Esophagus muscularis mucosa (tissue), 4 donors: ENCODE measurements at places on chromosomes 1 and 21. TPM values are rescaled to one million over a fixed set of nuclear protein-coding genes. Genes with fewer than 3 reads are reported as not detected.

The FMO4 gene
- total RNA-seq = 1.7 TPM

The AIM2 gene
- 0.50 TPM for total RNA-seq

The SPRR1A gene
- not detected for total RNA-seq

The SMPDL3B gene
- not detected for total RNA-seq

The SPATA45 gene
- not detected for total RNA-seq

The OSCP1 gene
- 10.8 TPM for total RNA-seq

DNA sequence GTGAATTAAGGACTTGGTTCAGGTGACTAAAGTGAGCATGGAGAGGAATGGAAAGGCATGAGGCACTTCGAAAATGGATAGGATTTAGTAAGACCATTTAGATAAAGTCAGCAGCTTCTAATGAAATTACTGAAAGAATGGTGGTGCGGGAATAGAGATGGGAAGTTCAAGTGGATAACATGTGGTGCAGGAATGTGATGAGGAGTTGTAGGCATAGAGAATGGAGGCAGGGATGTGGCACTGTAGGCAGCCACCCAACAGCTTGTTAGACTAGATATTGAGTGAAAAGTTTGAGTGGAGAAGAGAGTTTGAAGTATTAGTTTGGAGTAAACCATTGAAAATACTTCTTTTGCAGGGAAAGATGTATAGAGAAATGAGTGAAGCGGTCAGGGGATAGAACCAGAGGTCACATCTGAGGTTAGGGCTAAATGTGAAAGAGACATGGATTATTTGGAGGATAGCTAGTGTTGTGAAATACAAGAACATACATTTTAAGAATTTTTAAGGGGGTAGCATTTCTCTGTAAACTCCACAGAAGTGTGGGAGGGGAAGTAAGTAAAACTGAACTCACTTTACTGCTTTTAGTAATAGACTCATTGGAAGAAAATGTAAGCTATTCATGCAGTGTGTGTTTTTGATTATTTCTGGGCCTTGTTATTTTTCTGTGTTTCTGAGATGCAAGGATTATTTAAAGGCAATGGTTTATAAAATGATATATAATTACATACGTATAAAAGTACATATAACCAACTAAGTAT lies 46.2 kb downstream of the DYRK1A start:
- no peaks in the 10 kb centered on the region for H3K36me3 ChIP-seq
- peaks cover 98% of the 10 kb centered on the region for H3K4me1 ChIP-seq
- no peak for DNase-seq
- no peaks in the 10 kb centered on the region for H3K27me3 ChIP-seq
- no peak overlapping the region for H3K27ac ChIP-seq

GRCh38 chr21:21897275-21897883 lies 899.2 kb downstream of the NCAM2 start:
- no peak for DNase-seq
- H3K27me3 ChIP-seq = no peaks in the 10 kb centered on the region
- H3K27ac ChIP-seq = no peak overlapping the region
- H3K36me3 ChIP-seq = no peaks in the 10 kb centered on the region
- H3K4me1 ChIP-seq = no peaks in the 10 kb centered on the region

GRCh38 chr1:115084902-115085511 lies 4.3 kb downstream of the TSPAN2 start:
- no peaks in the 10 kb centered on the region for H3K27me3 ChIP-seq
- peaks cover 70% of the 10 kb centered on the region for H3K4me1 ChIP-seq
- no peaks in the 10 kb centered on the region for H3K36me3 ChIP-seq
- H3K27ac ChIP-seq = peak overlapping the region; percentile 89

- no peaks in the 10 kb centered on the region for H3K27me3 ChIP-seq
- DNase-seq = no peak
- no peak overlapping the region for H3K4me3 ChIP-seq
- no peaks in the 10 kb centered on the region for H3K36me3 ChIP-seq
- peak overlapping the region; percentile 58 for H3K27ac ChIP-seq
- peaks cover 89% of the 10 kb centered on the region for H3K4me1 ChIP-seq
Measured at GRCh38 chr1:10217748-10218441, 7.5 kb downstream of the KIF1B start.

DNA sequence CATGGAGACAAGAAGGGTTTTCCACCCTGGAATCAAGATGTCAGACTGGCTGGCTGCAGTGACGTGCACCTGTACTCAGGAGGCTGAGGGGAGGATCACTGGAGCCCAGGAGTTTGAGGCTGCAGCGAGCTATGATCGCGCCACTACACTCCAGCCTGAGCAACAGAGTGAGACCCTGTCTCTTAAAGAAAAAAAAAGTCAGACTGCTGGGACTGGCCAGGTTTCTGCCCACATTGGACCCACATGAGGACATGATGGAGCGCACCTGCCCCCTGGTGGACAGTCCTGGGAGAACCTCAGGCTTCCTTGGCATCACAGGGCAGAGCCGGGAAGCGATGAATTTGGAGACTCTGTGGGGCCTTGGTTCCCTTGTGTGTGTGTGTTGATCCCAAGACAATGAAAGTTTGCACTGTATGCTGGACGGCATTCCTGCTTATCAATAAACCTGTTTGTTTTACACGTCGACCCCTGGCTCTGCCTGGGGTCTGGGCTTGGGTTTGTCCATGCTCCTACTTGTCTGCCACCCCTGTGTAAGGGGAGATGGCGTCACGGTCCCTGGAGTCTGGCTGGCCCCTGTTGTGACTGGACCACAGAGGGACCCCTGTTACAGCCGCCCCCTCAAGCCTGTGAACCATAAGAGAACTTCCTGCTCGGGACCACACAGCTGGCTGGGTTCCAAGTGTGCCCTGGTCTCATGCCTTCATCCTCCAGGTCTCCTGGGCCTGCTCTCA lies 20.9 kb upstream of the VPS13D start:
- peaks cover 16% of the 10 kb centered on the region for H3K4me1 ChIP-seq
- peak; percentile 97 for DNase-seq
- H3K36me3 ChIP-seq = no peaks in the 10 kb centered on the region

DNA sequence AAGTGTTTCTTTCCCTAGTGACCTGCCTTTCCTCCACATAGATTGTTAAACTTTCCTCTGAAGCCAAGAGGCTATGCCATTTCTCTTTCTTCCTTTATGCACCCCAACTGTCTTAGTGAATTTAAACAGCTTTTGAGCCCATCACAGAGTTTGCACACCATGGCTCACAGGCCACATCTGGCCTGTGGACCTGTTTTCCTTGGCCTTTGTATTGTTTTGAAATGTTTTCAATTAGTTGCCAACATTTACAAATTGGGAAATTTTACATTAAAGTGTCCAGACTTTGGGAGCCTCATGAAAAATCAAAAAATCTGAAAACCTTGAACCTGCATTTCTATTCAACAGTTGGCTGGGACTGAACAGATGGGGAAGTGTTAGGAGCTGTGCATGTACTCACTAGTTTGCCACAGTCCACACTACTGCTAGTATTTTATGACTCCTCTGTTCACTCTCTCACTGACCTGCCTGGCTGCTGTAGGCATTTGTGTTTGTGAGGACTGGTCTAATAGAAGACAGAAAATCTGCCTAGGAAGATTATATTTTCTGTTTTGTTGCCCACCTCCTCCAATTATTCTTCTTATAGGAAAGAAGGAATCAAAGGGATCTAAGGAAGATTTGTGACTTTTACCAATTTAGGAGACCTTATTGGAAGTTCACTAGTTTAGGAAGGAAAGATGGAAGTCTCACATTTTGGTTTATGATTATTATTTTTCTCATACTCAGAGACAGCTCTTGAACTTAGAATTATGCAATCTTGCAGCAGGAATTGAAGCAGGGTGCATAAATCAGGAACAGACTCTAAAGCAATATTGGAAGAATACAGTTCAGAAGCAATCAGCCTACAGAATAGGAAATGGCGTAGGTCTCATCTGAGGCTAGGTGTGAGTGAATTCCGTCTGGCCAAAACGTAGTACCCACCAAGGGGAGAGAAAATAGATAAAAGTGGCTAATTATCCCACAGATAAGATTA lies 134.7 kb downstream of the HLX start:
- no peak overlapping the region for H3K27ac ChIP-seq
- H3K4me3 ChIP-seq = no peak overlapping the region
- no peak for DNase-seq
- no peaks in the 10 kb centered on the region for H3K4me1 ChIP-seq
- H3K27me3 ChIP-seq = no peaks in the 10 kb centered on the region
- H3K36me3 ChIP-seq = no peaks in the 10 kb centered on the region

DNA sequence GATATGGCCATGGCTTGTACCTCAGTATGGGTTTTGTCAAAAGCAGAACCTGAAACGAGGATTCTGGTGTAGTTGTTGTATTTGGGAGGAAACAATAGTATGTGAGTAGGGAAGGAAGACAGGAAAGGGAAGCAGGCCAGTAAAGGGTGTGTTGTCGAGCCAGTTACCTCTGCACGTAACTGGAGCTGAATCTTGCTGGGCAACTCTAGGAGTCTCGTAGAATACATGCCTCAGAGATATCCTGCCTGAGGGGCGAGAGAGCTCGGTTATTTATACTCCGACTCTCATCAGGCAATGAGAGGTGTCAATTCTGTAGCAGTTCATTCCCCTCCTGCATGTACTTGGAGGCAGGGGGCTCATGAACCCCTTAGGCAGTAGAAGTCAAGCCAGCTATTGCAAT lies 45.9 kb upstream of the KIF26B start:
- H3K36me3 ChIP-seq = no peaks in the 10 kb centered on the region
- H3K4me1 ChIP-seq = no peaks in the 10 kb centered on the region
- no peak overlapping the region for H3K27ac ChIP-seq

DNA sequence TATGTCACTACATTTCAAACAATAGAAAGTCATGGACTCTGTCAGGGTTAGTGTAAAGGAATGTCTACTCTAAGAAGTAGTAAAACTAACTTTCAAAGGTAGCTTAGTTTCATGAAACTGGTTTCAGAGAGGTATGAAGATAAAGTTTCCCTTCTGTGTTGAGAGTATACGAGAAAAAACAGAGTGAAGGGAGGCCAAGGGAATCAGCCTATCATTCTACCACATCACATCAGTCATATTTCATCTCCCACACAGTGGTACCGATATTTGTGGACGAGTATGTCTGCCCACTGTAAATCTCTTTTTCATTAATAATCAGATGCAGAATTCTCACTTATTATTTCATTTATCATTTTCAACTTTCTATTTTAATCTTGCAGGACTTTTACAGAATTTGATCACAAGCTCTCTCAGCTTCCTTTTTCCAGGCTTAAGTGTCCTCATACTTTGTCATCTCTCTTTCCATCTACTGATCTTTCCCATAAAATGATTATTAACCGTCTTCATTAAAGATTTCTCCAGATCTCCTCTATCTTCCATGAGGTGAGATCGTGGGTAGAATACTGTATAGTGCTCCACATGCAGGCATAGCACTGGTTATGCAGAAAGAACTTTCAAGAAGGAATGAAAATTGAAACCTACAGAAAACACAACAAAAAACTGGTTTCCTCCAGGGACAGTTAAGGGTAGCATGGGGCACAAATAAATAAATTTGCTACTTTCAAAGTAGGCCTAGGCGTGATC lies 11.5 kb upstream of the IFI16 start:
- H3K27me3 ChIP-seq = no peaks in the 10 kb centered on the region
- peak overlapping the region; percentile 60 for H3K4me3 ChIP-seq
- H3K4me1 ChIP-seq = peaks cover 18% of the 10 kb centered on the region
- no peak overlapping the region for H3K27ac ChIP-seq

DNA sequence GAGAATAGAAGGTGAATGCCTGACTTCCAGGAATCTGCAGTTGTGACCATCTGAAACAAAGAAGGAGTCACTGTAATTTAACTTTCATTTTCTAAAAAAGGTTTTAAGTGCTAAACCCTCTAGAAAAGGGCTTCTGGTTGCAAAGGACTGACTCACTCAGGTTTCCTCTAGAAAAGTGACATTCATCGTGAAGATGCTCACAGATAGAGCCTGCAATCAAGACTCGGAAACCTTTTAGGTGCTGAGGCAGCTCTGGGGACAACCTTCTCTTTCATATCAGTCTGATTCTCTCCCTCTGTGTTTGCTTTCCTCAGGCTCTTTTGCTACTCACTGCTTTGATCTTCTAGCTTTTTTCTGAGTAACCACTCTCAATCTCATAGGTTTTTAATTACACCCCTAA lies 8.2 kb downstream of the BCL9 start:
- no peaks in the 10 kb centered on the region for H3K36me3 ChIP-seq
- no peaks in the 10 kb centered on the region for H3K27me3 ChIP-seq

DNA sequence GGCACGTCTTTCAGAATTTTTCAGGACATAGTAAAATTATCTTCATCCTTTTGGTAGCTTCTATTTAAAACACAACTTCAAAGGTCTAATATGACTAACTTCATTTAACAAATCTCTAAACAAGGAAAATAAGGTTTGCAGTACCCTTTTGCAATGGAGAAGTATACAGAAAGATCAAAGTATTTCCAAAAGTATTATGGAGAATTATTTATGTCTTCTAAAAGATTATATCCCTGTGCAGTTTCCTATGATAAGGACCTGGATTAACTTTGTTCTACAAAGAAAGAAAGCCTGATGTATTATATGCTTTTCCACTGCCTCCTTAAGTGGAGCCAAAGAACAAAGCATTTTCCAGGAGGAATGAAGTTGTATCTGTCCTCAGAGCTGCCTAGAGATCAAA lies 353.0 kb upstream of the RUNX1 start:
- H3K27me3 ChIP-seq = no peaks in the 10 kb centered on the region
- H3K4me1 ChIP-seq = no peaks in the 10 kb centered on the region
- H3K36me3 ChIP-seq = no peaks in the 10 kb centered on the region
- H3K27ac ChIP-seq = no peak overlapping the region

GRCh38 chr1:3021801-3022401 lies 634 bp downstream of the ACTRT2 start:
- DNase-seq = no peak
- no peaks in the 10 kb centered on the region for H3K27me3 ChIP-seq
- H3K4me3 ChIP-seq = no peak overlapping the region
- no peak overlapping the region for H3K27ac ChIP-seq
- H3K36me3 ChIP-seq = no peaks in the 10 kb centered on the region

GRCh38 chr1:14441302-14441741 lies 157.2 kb upstream of the KAZN start:
- no peaks in the 10 kb centered on the region for H3K27me3 ChIP-seq
- no peak for DNase-seq
- H3K36me3 ChIP-seq = no peaks in the 10 kb centered on the region
- H3K4me1 ChIP-seq = no peaks in the 10 kb centered on the region
- no peak overlapping the region for H3K4me3 ChIP-seq
- H3K27ac ChIP-seq = no peak overlapping the region

- no peaks in the 10 kb centered on the region for H3K36me3 ChIP-seq
- H3K27me3 ChIP-seq = no peaks in the 10 kb centered on the region
- no peak overlapping the region for H3K4me3 ChIP-seq
- H3K27ac ChIP-seq = no peak overlapping the region
Measured at GRCh38 chr21:35833991-35834390, 226.3 kb downstream of the SETD4 start.

- H3K27me3 ChIP-seq = no peaks in the 10 kb centered on the region
- H3K4me3 ChIP-seq = peak within 1 kb of the TSS; percentile 50
- H3K4me1 ChIP-seq = peaks cover 30% of the 10 kb centered on the region
- peak within 1 kb of the TSS; percentile 63 for H3K27ac ChIP-seq
- no peaks in the 10 kb centered on the region for H3K36me3 ChIP-seq
- peak; percentile 93 for DNase-seq
Measured at GRCh38 chr1:209674957-209675564, at the start of gene G0S2. G0S2 (plus strand) TSS chr1:209675412; CDS start chr1:209675685, 273 bp downstream.

- no peaks in the 10 kb centered on the region for H3K27me3 ChIP-seq
- peaks cover 62% of the 10 kb centered on the region for H3K4me1 ChIP-seq
- DNase-seq = no peak
Measured at GRCh38 chr1:41500378-41500777, 15.9 kb upstream of the EDN2 start.

DNA sequence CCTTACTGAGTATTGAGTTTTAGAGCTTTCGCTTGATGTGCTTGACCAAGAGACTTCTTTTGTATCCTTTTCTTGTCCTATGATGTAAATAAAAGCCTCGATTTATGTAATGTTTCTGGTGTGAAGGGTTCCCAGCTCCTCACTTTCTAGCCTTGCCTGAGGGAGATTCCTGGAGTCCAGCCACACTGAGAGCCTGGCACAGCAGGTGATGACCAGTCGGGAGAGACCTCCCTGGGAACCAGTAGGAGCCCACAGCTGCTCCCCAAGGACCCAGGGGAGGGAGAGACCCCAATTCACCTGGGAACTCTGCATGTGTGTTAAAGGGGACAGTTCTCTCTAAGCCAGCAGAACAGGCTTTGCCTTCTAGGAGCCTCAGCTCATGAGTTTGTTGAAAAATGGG lies 8.9 kb downstream of the C1orf115 start:
- no peak overlapping the region for H3K4me3 ChIP-seq
- H3K36me3 ChIP-seq = no peaks in the 10 kb centered on the region
- H3K4me1 ChIP-seq = peaks cover 11% of the 10 kb centered on the region
